ENCODE measurements at places on chromosomes 12 and 14. TPM values are rescaled to one million over a fixed set of nuclear protein-coding genes. Genes with fewer than 3 reads are reported as not detected.

Gene GPRC5A
- total RNA-seq, result 1.4 TPM

Gene TAS2R20
- 1.8 TPM for total RNA-seq

Gene EIF4B
- 645 TPM for total RNA-seq

DNA sequence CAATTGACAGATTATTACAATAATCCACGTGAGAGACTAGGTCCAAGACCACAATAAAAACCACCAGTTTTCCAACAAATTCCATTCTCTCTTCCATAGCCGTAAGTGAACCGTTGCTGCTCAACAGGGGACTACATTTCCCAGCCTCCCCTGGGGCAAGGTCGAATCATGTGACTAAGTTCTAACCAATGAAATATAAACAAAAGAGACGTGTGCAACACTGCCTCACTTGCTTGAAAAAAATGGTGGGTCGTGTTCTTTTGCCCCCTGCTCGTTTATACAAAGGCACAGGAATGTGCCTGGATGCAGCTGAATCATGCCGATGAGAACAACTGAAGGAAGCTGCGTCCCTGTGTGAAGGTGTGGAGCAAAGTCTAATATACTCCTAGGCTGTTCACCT is 51.1 kb downstream of the HSPB8 start:
- ATAC-seq, result peak; percentile 76

GRCh38 chr14:63964113-63964512 is 111.3 kb downstream of the SYNE2 start:
- ATAC-seq, result no peak

- no peak for ATAC-seq
Observed at GRCh38 chr12:112353393-112353792, 28.8 kb downstream of the HECTD4 start.

DNA sequence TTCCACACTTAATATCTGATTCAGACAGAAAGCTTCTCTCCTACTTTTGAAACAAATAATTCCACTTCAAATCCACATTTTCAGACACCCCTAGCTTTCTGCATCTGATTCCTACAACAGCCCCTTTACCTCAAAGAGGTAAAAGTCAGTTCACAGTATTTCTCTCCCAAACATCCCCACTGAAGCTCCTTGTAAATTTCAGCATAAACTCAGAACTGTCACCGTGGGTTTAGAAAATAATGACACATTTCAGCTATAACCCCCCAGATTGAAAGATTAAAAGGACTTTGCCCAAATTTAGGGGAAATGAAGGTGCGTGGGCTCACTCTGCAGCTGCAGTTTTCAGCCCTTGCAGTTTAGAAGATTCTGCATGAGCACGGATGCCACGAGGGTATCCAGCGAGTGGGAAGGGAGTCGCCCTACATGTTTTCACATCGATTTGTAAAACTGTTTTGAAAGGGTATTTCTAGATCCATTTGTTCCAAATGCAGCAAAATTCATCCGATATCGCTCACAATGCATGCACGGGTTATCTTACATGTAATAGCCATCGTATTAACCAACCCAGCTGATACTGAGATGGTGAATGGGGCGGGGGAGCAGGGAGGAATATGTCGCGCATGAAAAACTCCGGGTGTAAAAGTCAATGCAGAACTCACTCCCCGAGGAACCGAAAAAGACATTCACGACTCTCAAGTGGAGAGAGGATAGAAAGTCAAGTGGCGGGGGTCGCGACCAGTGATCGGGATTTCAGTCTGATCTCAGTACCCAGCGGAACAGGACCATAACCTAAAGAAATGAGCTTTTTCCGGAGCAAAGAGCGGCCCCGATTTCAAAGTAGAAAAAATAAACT is 5.0 kb upstream of the CCND2 start:
- ATAC-seq, result no peak

GRCh38 chr12:64181430-64182291 is 40.4 kb downstream of the KICS2 start:
- peak; percentile 92 for ATAC-seq

DNA sequence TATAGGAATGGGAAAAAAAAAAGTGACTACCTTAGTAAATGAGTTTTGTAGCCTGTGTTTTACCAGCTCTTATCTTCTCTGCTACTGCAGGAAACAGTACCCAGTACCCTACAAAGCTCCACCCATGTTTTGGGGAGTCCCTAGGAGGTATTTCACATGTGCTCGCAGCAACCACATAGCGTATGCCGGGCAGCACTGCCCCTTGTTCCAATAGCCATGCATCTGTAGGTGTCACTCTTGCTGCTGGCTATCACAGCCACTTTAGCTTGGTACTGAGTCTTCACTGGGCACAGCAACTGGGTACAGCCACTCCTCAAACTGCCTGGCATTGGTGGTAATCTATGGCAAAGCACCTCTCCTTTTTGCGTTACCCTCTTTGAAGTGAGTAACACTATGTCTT is 2.0 kb upstream of the MDM1 start:
- no peak for ATAC-seq

DNA sequence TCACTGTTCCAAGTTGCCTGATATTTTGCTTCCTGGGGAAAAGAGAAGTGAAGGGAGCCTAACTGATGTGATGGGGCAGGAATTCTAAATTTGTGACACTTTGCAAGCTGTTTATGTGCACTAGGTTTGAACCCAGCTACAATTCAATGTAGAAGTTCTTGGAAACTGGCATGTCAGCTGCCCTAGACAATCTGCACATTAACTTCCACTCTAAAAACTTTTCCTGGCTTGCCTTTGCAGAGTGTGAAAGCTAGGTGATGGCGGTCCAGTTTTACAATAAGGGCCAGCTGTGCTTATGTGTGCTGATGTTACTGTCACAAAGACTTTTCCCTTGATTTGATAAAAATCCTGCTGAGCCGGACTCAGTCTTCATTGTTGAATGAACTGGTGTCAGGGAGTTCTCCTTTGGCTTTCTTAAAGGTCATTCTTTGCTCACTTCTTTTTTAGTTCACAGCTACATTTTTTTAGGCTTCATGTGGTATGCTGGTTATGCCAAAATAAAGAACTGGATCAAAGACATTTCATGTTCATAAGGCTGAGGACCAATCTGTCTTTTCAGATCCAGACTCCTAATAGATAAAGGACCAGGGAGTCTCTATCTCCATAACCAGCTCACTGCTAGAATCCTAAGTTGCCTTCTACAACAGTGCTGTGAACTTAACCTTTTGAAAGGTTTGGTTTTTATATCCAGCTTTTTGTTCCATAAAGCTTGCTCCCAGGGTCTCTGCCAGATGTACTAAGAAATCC is 133.5 kb downstream of the TGFB3 start:
- ATAC-seq, result no peak
